ENCODE measurements at places on chromosomes 7 and 10.
A peak's percentile ranks its signal among the peaks of the same experiment; 100 is the strongest.

DNA sequence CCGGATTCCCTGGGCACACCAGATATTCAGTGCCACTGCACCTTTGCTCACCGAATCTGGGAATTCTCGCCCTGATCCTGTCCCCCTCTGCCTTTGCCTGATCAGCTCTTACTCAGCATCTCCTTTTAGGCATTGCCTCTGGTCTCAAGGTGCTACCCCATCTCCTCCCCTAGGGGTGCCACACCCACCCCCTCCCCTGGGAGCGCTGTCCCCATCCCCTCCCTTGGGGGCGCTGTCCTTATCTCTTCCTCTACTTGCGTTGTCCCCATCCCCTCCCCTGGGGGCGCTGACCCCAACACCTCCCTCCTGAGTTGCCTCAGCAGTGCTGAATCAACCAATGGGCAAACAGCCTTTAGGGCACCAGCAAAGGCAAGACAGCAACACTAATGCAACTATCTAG is 686.9 kb upstream of the FOXK1 start:
- DNase-seq, result peak; percentile 11

GRCh38 chr10:132937861-132938260 is 4.5 kb downstream of the CFAP46 start:
- DNase-seq, result no peak

DNA sequence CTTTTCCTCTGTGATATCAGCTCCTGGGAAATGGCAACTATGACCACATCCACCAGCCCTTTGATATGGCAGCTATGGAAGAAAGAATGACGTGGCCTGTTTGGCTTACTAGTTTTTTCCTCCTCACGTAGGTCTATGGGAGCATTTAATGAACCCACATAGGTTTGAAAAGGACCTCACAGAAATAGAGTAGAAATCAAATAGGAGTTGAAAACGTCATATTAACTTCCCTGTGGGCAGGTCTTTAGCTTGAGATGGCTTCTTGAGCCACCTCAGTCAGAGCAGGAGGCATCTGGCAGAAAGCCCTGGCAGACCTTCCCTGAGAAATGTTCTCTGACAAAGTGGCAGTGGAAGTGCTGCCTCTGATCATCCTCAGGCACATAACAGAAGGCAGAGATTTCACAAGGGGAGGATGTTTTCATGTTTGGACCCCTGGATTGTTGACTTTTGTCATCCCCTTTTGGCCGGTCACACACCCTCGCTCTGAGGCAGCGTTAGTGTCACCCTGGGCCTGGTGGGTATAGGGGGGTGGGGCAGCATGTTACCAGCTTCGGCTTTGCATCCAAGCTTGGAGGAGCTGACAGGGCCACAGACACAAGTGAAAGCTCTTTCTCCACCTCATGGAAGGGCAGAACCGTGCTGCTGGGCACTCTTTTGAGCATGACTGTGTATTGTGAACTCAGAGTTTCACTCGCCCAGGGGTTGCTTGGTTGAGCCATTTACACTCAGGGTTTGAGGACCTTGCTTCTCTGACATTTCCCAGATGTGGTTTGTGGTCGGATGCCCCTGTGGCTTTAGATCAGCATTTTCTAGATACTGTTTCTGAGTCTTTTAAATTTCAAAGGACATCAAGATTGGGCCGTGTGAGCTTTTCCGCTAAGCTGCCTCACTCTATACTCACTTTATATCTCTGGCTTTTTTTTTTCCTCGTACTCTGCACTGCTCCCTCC is 184.2 kb downstream of the STK31 start:
- peak; percentile 57 for DNase-seq

- DNase-seq, result no peak
Observed at GRCh38 chr10:123158682-123159081, 4.5 kb downstream of the BUB3 start.

GRCh38 chr7:25967278-25968204 is 184.5 kb upstream of the NFE2L3 start:
- DNase-seq, result no peak

DNA sequence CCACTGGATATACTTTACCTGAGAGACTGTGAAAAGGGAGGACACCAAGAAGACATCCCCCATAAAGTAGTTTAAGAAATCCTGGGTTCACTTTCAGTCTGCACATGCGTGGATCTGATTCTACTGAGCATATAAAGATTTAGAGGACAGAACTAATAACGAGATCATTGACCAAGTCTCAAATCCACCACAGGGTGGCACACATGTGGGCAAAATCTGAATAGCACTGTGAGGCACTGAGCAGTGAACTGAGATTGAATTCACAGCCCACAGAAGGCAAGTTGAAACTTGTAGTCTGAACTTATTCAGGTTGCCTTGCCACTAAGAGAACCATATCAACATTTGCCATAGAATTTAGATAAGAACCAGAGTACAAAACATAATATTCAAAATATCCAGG is 818.6 kb downstream of the GRID1 start:
- peak; percentile 5 for DNase-seq

DNA sequence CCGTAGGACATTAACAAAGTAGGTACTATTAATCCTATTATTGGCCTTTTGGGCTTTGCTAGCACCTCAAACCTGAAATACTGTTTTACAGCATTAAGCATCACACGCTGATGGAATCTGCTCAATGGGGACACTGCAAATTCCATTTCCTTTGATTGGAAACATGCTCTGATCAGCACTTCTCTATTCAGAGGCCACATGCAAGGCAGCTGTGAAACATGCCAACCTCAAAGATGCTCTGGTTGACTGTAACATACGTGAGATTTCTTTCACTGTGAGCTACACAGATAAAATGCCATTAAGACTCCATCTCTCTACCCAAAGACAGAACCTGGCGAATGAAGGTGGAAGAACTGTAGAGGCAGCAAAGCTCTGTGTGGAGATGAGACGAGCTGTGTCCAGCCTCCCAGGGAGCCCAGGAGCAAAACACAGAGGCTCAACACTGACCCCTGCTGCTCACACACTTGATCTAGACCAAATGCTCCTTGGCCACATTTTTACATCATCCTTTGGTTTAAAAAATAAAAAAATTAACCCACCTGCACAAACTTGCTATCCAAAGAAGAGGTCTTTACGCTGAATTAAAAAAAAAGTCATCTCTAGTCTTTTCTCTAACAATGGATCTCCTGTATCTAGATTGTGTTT is 8.0 kb downstream of the RSU1 start:
- DNase-seq, result peak; percentile 61

GRCh38 chr7:101113836-101114235 is 13.1 kb upstream of the SERPINE1 start:
- no peak for DNase-seq

DNA sequence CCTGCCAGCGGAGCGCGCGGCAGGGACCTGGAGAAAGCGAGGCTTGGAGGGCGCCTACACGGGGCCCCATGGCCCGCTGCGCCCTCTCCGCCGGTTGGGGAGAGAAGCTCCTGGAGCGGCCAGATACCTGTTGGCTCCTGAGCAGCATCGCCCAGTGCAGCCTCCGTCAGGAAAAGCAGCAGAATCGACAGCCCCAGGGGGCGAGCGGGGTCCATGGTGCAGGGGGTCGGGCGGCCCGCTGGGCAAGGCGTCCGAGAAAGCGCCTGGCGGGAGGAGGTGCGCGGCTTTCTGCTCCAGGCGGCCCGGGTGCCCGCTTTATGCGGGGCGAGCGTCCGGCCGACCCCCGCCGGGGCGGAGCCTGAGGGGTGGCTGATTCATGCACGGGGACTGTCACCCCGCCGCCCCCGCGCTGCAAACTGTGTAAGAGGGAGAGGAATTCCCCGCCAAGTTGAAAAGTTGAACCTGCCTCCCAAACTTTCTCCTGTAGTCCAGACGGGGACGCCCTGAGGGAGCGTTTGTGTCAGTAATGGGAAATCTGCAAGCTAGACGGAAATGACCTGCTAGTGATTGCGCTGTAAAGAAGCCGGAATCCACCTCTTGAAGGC is at the start of gene TFPI2:
Gene TFPI2, minus strand, starts transcription at position 290 of the 605 bp plus-strand sequence. Its CDS starts 75 bp downstream, at position 215.
- peak; percentile 34 for DNase-seq

- no peak for DNase-seq
Observed at GRCh38 chr10:132036153-132036886, 29.4 kb upstream of the JAKMIP3 start.

GRCh38 chr7:157150882-157151281 is 12.2 kb downstream of the UBE3C start:
- no peak for DNase-seq

DNA sequence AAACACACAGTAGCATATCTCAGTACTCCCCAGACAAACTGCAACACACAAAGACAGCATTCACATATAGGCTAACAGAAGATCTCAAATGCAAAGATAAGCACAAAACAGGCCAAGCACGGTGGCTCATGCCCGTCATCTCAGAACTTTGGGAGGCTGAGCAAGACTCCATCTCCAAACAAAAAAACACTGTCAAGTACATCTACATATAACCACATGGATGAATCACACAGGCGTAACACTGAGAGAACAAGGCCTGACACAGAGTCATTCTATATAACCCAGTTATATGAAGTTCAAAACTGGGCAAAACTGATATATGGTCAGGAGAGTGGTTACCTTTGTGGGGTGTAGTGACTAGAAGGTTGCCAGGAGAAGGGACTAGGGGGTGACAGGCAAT is 506.4 kb downstream of the KCNMA1 start:
- no peak for DNase-seq

- DNase-seq, result no peak
Observed at GRCh38 chr10:95377950-95378349, 87.1 kb upstream of the PDLIM1 start.
